ENCODE measurements at places on chromosomes 12 and 14.
A peak's percentile ranks its signal among the peaks of the same experiment; 100 is the strongest.

DNA sequence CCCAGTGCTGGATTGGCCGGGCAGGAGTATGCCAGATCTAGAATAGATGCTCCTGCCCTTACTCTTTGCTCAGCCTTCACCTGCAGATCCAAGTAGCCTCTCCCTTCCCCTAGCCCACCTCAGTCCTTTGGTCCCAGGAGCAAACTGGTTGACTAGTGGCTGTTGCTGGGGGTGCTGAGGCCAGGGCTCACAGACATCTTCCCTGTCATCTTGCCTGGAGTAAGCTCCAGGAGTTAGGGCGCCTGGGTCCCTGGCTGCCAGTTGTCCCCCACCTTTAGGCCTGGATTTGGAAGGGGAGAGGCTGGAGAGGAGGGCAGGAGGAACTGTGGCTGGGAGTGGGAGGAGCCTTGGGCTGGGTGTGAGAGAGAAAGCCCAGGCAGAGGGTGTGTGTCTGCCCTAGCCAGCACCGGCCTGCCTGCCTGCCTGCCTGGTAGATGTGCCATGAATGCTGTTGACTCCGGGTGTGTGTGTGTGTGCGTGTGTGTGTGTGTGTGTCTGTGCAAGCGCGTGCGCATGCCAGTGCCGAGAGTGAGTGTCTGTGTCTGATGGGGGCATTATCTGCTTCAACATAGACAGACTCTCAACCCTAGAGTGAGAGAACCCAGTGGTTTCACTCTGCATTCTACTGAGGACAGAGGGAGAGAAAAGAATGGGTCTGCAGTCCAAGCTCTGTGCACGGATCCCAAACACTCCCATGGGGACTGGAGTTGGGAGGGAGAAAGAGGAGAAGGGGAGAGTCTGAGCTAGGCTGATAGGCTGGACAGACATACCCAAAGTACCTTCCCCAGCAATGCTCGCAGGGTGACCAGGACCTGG lies 845 bp upstream of the RARG start:
- peak; percentile 70 for DNase-seq

- DNase-seq = no peak
Observed at GRCh38 chr12:29230800-29231560, 81.9 kb downstream of the FAR2 start.

DNA sequence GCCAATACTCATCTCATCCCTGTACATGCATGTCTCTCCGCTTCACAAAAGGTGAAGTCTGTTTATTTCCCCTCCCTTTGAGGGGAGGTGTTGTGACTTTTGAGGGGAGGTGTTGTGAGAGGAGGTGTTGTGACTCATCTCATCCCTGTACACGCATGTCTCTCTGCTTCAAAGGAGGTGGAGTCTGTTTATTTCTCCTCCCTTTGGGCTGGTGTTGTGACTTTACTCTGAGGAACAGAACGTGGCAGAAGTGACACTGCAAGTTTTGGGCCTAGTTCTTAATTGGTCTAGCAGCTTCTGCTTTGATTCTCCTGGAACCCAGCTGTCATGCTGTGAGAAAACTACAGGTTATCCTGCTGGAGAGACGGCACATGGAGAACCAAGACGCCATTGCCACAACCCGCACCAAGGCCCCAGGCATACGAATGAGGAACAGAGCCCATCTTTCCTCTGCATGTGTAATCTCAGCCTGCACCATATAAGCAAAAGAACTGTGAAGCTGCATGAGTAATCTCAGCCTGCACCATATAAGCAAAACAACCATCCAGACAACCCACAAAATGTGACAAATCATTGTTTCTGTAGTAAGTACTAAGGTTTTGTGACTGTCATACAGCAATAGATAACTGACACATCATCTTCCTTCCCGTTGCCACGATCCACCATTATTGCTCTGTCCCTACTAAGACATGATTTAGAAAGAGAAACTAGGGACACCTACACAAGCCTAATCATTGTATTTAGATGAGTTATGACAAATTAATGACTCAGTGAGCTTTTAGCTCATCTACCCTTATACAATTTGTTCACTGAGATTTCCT lies 30.0 kb downstream of the GALNT4 start:
- DNase-seq = no peak

GRCh38 chr14:75461755-75462349 lies 34.0 kb downstream of the JDP2 start:
- DNase-seq = no peak

DNA sequence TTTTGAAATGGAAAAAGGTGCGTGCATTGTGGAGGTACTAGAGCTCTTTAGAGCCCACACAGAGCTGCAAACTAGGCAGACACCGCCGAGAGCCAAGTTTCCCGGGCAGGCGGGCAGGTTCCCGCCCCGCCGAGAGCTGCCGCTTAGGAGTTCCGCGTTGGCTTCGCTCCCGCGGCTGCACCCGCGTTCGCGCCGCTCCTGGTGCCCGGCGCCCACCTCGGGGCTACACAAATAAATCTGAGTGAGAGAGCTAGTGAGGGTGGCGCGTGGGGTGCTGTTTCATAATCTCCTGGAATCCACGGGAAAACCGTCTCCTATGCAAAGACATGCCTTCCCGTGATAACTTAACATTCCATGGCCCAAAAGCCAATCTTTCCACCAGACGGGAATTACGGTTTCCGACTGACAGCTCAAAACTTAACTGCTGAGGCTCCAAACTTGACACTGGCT lies 645 bp downstream of the KITLG start:
- no peak for DNase-seq

DNA sequence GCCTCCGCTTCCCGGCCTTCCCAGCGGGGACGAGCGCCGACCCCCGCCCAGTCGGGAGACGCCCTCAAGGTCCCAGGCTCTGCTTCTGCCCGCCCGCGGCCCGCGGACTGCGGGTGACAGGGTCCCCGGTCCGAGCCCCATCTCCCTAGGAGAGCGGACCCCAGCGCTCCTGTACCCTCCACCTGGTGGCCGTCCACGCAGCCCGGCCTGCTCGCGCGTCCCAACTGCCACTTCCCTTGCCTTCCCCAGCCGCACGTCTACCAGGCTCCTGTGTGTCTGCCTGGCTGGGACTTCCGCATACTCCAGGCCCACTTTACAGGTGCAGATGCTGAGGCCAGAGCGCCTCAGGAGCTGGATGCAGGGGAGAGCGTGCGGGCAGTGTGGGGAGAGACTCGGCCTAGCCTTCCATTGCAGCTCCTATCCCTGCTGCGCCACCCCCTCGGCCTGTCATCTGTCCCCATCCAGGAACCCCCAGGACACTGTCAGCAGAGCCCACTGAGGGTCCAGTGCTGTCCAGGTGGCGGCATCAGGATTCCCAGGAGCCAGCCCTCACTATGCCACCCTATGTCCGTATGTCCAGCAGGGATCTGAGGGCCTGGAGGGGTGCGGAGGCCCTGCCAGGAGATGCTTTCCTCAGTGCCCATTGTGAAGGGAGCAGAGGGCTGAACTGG lies 8.0 kb upstream of the ANKRD9 start:
- no peak for DNase-seq

- no peak for DNase-seq
Observed at GRCh38 chr14:87874676-87875075, 118.3 kb downstream of the GALC start.

GRCh38 chr12:49037111-49037946 lies 18.8 kb upstream of the PRKAG1 start:
- DNase-seq = no peak

DNA sequence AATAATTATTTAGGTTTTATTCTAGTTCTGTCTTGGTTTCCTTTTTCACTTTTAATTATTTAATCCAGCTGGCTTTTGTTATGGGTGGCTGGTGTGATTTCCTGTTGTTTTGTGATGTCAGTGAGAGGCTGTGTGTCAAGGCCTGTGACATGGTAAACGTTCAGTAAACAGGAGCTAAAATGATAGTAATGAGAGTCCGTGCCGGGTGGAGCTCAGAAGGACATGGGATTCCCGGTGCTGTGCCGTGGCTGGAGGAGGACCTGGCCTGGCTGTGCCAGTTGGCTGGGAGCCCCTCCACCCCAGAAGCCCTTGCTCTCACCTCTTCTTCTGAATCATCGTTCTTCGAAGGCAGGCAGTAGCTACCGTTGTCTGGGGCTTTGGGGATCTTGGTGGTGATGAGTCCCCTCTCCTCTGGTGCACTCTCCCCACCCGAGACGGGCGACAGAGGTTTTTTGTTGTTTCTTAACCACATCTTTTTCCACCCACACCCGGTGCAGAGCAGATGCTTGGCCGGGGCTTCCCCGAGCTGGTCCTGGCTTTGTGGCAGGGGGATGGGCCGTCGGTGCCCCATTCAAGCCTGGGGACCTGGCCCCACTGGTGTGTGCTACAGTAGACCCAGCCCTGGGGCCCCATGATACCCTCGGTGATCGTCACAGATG lies 29.1 kb downstream of the SH2B3 start:
- DNase-seq = no peak

DNA sequence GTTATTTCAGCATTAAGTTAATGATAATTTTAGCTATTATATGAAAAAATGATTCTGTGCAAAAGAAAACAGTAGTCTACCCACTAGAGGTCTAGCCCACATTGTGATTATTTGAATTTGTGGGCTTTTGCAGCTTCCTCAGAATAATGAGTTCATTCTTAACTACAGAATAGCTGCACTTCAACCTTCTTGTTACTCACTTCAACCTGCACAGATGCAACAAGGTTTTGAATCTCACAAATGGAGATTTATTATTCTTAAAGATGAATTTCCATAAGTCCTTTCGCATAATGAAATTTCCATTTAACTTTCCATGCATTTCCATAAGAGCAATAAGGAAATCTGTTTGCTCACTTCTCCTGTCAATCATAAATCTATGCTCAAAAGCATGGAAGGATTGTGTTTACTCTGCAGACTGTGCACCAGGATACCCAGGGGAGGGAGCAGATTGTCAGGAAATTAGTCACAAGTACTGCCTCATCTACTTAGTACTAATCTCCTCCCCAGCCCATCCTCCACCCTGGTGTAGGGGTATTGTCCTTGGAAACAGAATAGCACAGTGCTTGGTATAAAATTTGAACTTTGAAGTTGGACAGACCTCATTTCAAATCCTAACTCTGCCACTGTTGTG lies 24.1 kb downstream of the PTGER2 start:
- DNase-seq = no peak

DNA sequence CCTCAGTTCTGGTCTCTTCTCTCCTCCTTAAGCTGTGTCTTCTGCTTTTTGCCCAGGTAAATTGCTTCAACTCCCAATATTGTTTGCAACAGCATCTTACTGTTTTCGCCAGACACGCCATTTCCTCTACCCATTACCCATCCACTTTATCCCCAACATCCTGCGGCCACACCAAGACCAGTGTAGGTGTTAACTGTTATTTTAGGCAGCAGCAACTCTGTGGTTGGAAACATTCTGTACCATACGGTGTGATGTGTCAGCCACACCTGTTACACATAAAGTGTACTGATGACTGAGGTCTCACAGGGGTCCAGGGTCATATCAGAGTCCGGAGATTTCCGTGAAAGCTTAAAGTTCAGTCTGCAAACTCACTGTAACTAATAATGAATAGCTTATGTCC lies 21.8 kb upstream of the KLRD1 start:
- DNase-seq = no peak
